Left cardiac atrium (tissue), 4 donors: ENCODE measurements at places on chromosomes 6 and 20. TPM values are rescaled to one million over a fixed set of nuclear protein-coding genes. Genes with fewer than 3 reads are reported as not detected.

Gene PRKN
- total RNA-seq, result 22.2 TPM

Gene EDN3
- total RNA-seq, result not detected

Gene MUC21
- not detected for total RNA-seq

Gene SLC2A4RG
- 47.9 TPM for total RNA-seq

Gene COL9A1
- 0.29 TPM for total RNA-seq

Gene TRIM40
- total RNA-seq, result not detected

Gene AURKA
- 8.9 TPM for total RNA-seq

Gene TSPO2
- total RNA-seq, result not detected

Gene NUP43
- total RNA-seq, result 22.4 TPM

Gene QKI
- 351 TPM for total RNA-seq

Gene SAMHD1
- total RNA-seq, result 110 TPM

Gene SENP6
- 67.4 TPM for total RNA-seq

Gene ZNF831
- total RNA-seq, result 0.31 TPM

Gene SLPI
- total RNA-seq, result 86.7 TPM

Gene HRH3
- total RNA-seq, result not detected

Gene PLCB1
- 25.9 TPM for total RNA-seq

Gene GRM1
- 0.06 TPM for total RNA-seq

Gene AHCY
- total RNA-seq, result 50.5 TPM

Gene GMPR
- total RNA-seq, result 65.2 TPM

Gene ADIG
- total RNA-seq, result not detected

Gene ARG1
- total RNA-seq, result 0.50 TPM

Gene TOX2
- total RNA-seq, result 1.6 TPM

Gene ZSCAN12
- 3.7 TPM for total RNA-seq

Gene CRISP2
- not detected for total RNA-seq

Gene EYS
- total RNA-seq, result 0.44 TPM

Gene OTOR
- not detected for total RNA-seq

Gene ABHD12
- 22.6 TPM for total RNA-seq

Gene MOCS1
- 26.2 TPM for total RNA-seq

Gene COL9A3
- 4.7 TPM for total RNA-seq

Gene STMND1
- not detected for total RNA-seq

Gene PABPC1L
- 5.6 TPM for total RNA-seq

Gene CST4
- not detected for total RNA-seq

Gene DPPA5
- not detected for total RNA-seq

Gene SLC22A16
- total RNA-seq, result 0.26 TPM

Gene PRICKLE4
- 2.1 TPM for total RNA-seq

Gene LYRM4
- total RNA-seq, result 21.7 TPM

Gene SPTLC3
- 6.8 TPM for total RNA-seq

Gene TTLL9
- total RNA-seq, result 0.13 TPM

Gene PSORS1C2
- not detected for total RNA-seq

Gene FHL5
- total RNA-seq, result 9.6 TPM

Gene MAS1
- not detected for total RNA-seq

Gene MMP24
- total RNA-seq, result 1.3 TPM

Gene OR2B6
- not detected for total RNA-seq

Gene CRISP3
- not detected for total RNA-seq

Gene F13A1
- total RNA-seq, result 122 TPM

Gene SLC35D3
- not detected for total RNA-seq

Gene SLCO4A1
- 35.5 TPM for total RNA-seq

Gene MOG
- total RNA-seq, result 1.7 TPM

Gene CLDN20
- not detected for total RNA-seq

Gene PPP1R3G
- 7.4 TPM for total RNA-seq

Gene GPSM3
- total RNA-seq, result 8.5 TPM

Gene MICB
- total RNA-seq, result 2.2 TPM

Gene OR2J3
- total RNA-seq, result not detected

Gene MRAP2
- total RNA-seq, result 1.2 TPM
